ENCODE measurements at places on chromosomes 2 and 18.

DNA sequence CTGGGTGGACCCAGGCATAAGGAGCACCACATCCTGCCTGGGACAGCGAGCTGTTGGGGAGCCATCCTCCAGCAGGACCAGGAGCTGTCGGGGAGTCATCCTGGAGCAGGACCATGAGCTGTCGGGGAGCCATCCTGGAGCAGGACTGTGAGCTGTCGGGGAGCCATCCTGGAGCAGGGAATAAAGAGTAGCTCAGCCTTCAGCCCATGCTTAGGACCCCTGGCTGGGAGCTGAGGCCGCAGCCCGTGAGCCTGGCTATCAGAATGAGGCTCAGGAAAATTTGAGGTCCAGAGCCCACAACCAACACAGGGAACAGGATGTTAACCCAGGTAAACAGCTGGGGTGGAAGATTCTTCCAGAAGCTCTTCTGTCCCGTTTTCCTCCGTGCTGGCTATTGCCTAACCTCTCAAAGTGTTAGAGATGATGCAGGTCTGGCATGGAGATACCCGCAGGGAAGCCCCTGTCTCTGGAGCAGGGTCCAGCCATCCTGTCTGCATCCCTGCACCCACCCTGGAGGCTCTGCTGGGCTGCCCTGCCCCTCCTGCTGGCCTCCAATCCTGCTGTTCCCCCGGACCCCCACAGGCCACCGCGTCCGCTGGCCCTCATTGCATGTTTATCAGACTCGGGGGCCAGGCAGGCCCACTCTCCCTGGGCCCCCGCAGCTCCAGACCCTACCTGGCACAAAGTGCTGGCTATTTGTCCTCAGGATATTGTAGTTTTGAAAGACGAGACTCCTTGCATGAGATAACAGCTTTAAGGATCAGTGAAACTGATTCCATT is 243.5 kb upstream of the MYT1L start:
- no peak for DNase-seq

DNA sequence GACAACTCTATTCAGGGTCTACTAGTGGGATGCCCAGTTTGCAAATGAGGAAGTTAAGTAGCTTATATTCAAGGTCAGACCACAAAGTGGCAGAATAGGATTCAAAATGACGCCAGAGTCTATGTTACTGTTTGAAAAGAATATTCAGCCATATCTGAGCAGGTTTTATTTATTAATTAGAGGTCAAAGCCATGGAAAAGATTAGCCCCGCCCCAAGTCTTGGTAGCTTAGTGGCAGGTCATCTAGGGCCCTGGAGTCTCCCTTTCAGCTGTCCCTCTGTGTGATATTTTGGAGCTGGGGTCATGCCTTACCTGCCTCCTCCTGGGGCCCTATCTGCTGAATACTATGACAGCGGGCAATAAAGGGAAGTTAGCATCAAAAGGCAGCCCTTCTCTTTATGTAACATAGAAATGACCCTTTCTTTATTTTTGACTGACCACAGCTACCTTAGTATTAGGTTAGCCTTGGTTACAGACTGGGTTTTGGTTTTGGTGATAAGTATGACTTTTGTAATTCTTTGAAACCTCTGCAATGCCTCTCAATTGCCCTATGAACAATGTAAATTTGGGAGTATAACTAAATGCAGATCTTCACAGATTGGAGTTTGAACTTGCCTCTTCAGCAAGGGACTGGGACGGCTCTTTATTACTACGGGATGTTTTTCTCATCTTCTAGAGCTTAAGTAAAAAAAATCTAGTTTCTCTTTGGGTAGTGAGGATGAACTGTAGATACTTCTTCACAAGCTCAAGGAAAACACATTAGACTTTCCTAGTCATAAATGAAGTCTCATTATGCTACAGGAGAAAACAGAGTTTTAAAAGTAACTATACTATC is 153.0 kb upstream of the ITGA4 start:
- DNase-seq: no peak

DNA sequence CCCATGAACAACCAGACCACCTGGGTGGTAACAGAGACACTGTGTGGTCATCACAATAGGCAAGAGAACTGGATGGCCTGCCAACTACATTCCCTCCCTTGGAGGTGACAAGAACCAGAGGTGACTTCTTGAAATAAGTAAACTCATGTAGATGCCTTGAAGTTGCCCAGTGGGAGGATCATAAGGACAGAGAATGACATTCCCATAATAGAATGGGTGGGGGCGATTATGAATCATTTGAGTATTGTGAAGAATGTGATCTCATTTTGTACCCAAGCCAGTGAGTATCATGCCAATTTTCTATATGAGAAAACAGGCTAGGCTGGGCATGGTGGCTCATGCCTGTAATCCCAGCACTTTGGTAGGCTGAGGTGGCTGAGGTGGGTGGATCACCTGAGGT is 211.4 kb upstream of the GYPC start:
- no peak for DNase-seq

DNA sequence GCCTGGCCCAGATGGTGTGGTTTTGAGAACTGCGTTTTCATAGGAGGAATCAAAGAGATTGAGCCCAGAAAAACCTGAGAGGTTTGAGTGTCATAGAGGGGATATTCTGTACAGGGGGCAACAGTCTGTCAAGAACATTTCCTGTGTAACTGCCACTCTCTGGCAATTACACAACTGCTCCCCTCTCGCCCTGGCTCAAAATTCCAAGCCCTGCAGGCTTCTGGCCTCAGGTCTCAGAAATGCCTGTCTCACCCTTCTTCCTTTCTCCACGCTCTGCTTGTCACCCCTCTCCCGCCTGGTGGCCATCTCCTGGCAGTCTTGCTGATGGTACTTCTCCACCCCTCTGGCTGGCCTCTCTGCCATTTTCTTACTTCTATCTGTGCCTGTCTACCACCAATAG is 4.0 kb downstream of the VAMP5 start:
- no peak for DNase-seq

DNA sequence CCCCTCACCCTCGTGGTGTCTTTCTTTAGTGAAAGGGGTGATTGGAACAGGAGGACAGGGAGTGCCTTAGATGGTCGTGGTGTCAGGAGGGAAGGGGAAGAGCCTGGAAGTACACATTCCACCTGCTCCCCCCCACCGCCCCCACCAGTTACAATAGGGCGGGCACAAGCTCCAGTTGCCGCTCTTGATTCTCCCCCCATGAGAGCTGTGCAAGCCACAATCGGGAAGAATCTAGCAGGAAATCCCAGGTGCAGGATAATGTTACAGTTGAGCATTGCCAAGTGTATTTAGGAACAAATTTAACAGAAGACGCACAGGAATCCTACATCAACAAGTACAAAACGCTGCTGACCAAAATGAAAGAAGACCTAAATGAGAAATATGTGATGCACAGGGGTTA is 73.6 kb downstream of the ASAP2 start:
- DNase-seq: no peak

Data from kidney tubule cell (primary cell).